ENCODE measurements at places on chromosomes 2 and 18. TPM values are rescaled to one million over a fixed set of nuclear protein-coding genes. Genes with fewer than 3 reads are reported as not detected.

DNA sequence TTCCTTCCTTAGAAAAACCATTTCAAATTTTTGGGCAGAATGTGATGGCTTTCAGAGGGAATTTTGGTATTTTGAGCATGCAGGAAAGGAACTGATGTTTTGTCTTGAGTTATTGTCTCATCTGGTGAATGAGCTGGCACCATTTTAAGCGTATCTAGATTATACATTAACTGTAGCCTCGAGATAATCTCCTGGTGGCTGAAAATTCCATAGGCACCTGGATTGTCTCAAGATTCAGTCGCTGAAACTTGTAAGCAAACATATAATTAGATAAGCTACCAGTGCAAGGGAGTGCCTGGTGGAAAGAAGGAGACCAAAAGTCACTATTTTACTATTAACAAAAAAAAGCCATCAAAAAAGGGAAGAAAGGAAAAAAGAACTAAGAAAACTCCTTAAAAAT, 687.8 kb upstream of the DDX18 start:
- DNase-seq, result no peak

- DNase-seq, result no peak
Measured at GRCh38 chr2:37966326-37966725, 41.2 kb downstream of the RMDN2 start.

- no peak for DNase-seq
Measured at GRCh38 chr18:48781988-48782363, 168.8 kb downstream of the SMAD7 start.

DNA sequence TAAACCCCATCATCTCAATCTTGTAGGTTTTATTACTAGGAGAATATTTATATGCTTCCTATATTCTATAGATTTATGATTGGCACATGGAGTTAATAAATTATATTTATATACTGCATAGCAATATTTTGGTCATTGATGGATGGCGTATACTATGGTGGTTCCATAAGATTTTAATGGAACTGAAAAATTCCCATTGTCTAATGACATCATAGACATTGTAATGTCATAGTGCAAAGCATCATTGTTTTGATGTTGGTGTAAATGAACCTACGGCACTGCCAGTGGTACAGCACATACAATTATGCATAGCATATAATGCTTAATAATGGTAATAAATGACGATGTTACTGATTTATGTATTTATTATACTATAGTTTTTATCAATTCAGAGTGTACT, 1135.9 kb downstream of the CNTNAP5 start:
- no peak for DNase-seq

- DNase-seq, result no peak
Measured at GRCh38 chr2:188414869-188415753, 123.4 kb downstream of the GULP1 start.

GRCh38 chr2:102063941-102064678, 72.3 kb downstream of the IL1R2 start:
- peak; percentile 91 for DNase-seq

- no peak for DNase-seq
Measured at GRCh38 chr2:73297151-73297559, 3.8 kb upstream of the EGR4 start.

DNA sequence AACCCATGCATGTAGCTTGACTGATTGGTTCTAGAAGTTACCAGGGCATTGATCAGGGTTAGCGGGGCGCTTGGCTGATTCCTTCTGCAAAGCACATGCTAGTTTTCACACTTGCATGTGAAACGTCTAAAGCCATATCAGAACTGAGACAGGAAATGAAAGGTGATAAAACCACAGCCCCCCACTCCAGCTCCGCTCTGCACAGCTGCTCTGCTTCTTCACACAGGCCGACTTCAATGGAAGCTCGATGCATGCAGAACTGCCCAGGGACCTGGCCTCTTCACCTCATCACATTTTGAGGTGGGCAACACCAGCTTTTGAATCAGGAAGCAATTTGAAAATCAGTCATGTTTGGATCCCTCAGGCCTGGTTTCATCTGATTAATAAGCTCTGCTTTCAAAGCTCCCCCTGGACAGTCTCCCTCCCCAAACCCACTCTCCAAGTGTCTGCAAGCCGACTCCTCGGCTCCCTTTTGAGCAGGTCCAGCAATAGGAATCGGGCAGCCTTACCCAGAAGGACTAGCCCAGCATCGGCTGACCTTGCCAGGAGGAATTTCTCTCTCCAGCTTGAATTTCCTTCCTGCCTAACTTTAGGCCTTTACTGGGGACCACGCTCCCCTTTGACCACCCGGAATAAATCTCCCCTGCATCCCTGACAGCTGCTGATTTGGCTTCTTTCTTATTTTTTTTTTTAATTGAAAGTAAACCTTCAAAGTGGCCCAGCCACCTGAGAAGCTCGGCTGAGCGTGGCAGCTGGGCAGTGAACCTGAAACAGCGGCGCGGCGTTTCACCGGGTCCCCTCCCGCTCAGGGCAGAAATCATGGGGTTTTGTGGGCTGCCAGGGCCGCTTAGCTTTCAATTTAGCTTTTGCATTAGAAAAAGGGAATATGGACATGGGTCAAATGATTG, 31.7 kb downstream of the HRH4 start:
- peak; percentile 62 for DNase-seq

- no peak for DNase-seq
Measured at GRCh38 chr2:217593732-217594131, 409.1 kb downstream of the TNS1 start.

DNA sequence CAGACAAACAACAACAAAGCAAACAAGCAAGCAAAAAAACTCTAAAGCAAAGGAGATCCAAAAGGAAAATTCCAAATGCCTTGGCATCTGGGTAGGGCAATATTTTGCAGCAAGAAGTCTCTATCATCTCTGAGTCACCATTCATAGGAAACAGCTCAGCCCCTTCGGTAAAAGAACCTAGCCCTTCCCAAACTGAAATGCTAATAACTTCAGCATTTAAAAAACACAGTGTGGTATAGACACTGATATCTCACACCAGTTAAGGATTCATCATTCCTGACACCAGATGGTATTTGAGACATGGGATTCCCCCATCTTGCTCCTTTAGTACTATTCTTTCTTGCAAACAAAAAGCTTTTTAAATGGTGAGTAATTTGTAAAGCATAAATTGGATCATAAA, 491.8 kb downstream of the TXNL1 start:
- no peak for DNase-seq

GRCh38 chr2:106828119-106828518, 57.8 kb downstream of the ST6GAL2 start:
- DNase-seq, result no peak

GRCh38 chr2:24261441-24261840, 86.6 kb downstream of the FAM228A start:
- no peak for DNase-seq

GRCh38 chr2:42769583-42770287, 5.8 kb upstream of the OXER1 start:
- DNase-seq, result no peak

The RSAD2 gene
- not detected for total RNA-seq

The CIB4 gene
- not detected for total RNA-seq

The SATB2 gene
- 11.6 TPM for total RNA-seq

The CYS1 gene
- total RNA-seq, result 5.5 TPM

The MFSD2B gene
- not detected for total RNA-seq

Measured in osteocyte (in vitro differentiated cells).